Activated T-helper 1 cell treated with anti-CD3 and anti-CD28 coated beads, Interleukin-12 subunit alpha, Interleukin-12 subunit beta, Interleukin-2, Interleukin-4 antibody, amounts not matched to agents 30 ng/mL and 10 ng/mL and 1 ng/mL, durations not matched to agents 14 hours and 24 hours and 36 hours (primary cell): ENCODE measurements at places on chromosomes 4 and X. TPM values are rescaled to one million over a fixed set of nuclear protein-coding genes. Genes with fewer than 3 reads are reported as not detected.

DNA sequence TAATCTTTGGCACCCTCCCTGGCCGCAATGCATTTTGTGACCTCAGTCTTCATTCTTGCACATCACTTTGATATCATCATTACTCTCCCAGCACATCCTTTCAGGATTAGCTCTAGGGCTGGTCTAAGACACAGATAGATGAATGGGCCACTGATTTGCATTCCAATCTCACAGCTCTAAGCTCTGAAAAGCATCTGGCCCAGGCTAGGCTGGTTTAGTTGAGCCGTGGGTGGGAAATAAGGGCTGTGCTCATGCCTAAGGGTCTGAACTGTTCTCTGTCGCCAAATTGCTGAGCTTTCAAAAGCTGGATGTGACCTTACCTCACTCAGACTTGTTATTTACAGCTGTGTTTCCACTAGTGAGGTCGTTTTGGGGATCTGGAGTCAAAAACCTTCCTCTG is 30.0 kb upstream of the SLC9A7 start:
- H3K27ac ChIP-seq, result no peak overlapping the region
- no peak for DNase-seq
- no peak overlapping the region for H3K4me3 ChIP-seq
- peaks cover 18% of the 10 kb centered on the region for H3K4me1 ChIP-seq
- H3K36me3 ChIP-seq, result no peaks in the 10 kb centered on the region

- peak overlapping the region; percentile 91 for H3K4me3 ChIP-seq
- peak; percentile 64 for DNase-seq
- no peaks in the 10 kb centered on the region for H3K36me3 ChIP-seq
- peak overlapping the region; percentile 93 for H3K27ac ChIP-seq
- H3K4me1 ChIP-seq, result peaks cover 22% of the 10 kb centered on the region
Measured at GRCh38 chrX:70433848-70434351, 10.7 kb upstream of the DLG3 start.

GRCh38 chr4:128301979-128302378 is 14.4 kb upstream of the PGRMC2 start:
- no peak for DNase-seq
- H3K36me3 ChIP-seq, result peaks cover 2% of the 10 kb centered on the region
- H3K27ac ChIP-seq, result no peak overlapping the region
- H3K27me3 ChIP-seq, result no peaks in the 10 kb centered on the region
- no peaks in the 10 kb centered on the region for H3K4me1 ChIP-seq
- no peak overlapping the region for H3K4me3 ChIP-seq

DNA sequence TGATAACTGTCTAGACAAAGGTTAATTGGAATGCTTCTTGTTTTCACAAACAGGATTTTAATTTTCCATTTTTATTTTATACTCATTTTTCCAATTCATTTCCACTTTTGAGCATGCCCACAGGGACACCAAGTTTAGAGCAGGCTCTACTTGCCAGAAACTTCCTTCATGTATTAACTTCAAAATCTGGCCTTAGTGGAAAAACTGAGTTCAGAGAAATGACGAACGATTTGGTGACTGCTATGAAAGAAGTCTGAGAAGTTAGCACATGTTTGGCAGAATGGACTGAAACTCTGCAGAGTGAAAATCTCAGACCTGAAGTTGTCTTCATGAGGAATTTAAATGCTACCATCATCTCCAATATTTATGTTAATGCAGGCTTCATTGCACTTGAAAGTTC is 214.1 kb downstream of the THOC2 start:
- H3K27me3 ChIP-seq, result no peaks in the 10 kb centered on the region
- no peaks in the 10 kb centered on the region for H3K36me3 ChIP-seq
- no peak for DNase-seq

GRCh38 chr4:677431-678293 is 3.3 kb downstream of the MYL5 start:
- H3K27ac ChIP-seq, result no peak overlapping the region
- H3K36me3 ChIP-seq, result peaks cover 6% of the 10 kb centered on the region
- DNase-seq, result no peak
- H3K4me1 ChIP-seq, result peaks cover 7% of the 10 kb centered on the region

- peaks cover 8% of the 10 kb centered on the region for H3K4me1 ChIP-seq
- no peak overlapping the region for H3K4me3 ChIP-seq
- peaks cover 2% of the 10 kb centered on the region for H3K27me3 ChIP-seq
- no peak overlapping the region for H3K27ac ChIP-seq
- peaks cover 2% of the 10 kb centered on the region for H3K36me3 ChIP-seq
- DNase-seq, result no peak
Measured at GRCh38 chr4:98677799-98678198, 19.4 kb upstream of the TSPAN5 start.

Gene MAGEC2
- not detected in 2 replicates for total RNA-seq

Gene KLHL34
- 0.26 and 0.42 TPM in 2 replicates for total RNA-seq

Gene ALPK1
- 8.7 and 9.7 TPM in 2 replicates for total RNA-seq

Gene CD38
- total RNA-seq, result 148 and 152 TPM in 2 replicates
